ENCODE measurements at places on chromosomes 6 and 20.

- DNase-seq: no peak
Observed at GRCh38 chr6:165641672-165642156, 21.3 kb downstream of the PDE10A start.

DNA sequence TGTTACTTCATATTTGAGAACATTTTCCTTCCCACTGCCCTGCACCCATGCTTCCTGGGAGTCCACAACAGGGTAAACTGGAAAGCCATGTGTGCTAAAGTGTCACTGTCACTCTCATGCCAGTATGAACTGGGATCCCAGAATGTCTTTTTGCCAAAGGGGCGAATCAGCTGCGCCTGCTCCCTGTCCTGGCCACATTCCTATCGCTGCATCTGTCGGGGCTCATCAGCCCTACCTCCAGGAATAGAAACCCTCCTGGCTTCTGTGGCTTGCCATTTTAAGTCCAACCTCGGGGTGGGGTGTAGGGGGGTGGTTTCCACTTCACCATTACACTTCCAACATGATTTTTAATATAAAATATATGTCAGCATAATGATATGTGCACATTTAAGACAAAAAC lies 933 bp downstream of the KLHL31 start:
- no peak for DNase-seq

- DNase-seq: no peak
Observed at GRCh38 chr6:98900706-98901105, 47.0 kb downstream of the FBXL4 start.

DNA sequence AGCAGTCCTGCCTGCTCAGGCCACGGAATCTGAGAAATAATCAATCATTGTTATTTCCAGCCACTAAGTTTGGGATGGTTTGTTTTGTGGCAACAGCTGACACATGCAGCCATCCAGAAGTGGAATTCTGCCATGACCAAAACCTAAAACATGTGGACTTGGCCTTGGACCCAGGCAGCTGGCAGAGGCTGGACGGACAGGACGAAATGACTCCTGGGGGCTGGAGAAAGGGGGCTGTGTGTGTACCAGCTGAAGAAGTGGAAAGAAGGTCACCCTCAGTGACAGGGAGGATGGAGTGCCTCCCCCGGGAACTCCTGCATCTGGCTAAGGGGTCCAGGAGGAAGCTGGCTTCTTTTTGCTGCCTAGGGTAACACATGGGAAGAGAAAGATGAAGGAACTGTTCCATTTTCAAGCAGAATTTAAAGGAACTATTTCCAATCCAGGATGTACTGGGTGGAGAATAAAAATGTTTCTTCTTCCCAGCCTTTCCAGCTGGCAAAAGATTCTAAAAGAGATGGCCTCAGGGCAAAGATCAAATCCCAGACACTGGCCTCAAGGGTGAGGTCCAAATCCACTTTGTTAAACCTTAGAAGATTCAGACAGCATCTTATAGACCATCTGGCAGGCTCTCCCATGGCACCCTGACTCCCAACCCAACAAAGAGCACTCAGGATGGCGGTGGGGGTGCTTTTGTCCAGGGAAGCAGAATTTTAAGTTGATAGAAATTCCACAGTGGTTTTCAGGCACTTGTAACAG lies 14.3 kb downstream of the SERPINB6 start:
- no peak for DNase-seq

DNA sequence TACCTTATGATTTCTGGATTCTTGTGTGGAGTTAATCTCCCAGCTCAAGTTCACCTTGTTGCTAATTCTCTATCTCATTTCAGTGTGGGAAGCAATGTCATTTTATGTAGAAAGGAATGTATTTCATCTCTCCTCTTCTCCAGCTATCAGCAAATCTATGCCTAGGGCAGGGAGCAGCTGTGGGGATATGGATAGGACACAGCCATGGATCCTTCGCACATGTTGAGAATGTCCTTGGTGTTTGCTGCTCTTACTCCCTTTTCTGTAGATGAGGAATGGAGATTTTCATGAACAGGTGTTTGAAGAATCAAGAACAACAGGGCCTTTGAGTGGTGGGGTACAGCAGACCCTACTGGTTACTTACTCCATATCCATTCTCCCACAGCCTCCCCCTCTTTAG lies 182.0 kb downstream of the UST start:
- DNase-seq: no peak

GRCh38 chr6:33961691-33962090 lies 157.9 kb upstream of the MLN start:
- DNase-seq: no peak

DNA sequence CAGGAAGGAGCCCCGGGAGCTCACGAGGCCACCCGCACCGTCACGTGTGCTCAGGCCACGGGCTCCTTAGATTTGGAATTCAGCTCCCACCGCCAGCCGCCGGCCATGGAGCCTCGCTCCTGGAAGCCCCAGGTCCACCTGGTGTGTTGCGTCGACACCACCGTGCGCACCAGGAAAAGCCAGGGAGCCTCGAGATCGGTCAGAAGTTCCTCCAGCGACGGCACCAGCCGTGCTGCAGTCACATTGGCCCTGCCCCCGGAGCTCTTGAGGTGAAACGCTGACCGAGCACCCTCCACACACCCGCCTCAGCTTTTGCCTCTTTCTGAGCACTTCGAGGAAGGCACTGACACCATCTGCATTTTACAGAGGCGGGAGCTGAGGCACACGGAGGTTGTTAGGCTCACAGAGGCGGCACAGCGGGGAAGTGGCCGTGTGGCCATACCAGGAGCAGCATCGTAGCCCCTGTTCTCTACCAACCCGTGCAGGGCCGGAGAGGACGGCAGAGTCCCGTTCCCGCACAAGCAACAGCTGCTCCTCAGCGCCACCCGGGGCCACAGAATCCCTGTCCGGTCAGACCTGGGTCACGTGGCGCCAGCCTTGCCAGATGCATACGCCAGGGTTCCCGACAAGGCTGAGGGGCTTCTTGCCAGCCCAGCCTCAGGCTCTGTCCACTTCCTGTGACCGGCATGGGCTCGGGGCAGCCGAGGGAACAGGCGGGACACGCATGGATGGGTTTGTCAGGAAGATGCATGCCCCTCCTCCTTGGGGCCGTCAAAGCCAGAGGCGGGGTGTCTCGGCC lies 7.6 kb downstream of the NKAIN4 start:
- DNase-seq: no peak

- no peak for DNase-seq
Observed at GRCh38 chr6:31666337-31666965, 571 bp downstream of the CSNK2B start.

DNA sequence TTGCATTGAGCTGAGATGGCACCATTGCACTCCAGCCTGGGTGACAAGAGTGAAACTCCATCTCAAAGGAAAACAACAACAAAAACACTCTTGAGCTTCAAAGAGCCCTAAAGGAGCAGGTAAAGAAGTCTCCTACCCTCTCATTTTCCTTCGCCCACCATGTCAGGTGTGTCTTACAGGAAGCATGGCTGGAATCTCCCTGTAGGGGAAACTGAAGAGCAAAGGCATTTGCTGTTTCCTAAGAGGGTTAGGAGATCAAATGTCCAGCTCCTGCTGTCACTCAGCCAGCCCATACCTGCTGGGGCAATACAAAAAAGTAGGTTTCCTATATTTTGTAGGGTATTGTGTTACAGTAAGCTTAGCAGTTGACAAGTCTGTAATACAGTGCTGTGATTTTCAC lies 43.3 kb downstream of the SPATA2 start:
- no peak for DNase-seq

- no peak for DNase-seq
Observed at GRCh38 chr20:18567739-18568091, 483 bp downstream of the SMIM26 start.

- no peak for DNase-seq
Observed at GRCh38 chr6:144485531-144485930, 200.4 kb downstream of the UTRN start.

DNA sequence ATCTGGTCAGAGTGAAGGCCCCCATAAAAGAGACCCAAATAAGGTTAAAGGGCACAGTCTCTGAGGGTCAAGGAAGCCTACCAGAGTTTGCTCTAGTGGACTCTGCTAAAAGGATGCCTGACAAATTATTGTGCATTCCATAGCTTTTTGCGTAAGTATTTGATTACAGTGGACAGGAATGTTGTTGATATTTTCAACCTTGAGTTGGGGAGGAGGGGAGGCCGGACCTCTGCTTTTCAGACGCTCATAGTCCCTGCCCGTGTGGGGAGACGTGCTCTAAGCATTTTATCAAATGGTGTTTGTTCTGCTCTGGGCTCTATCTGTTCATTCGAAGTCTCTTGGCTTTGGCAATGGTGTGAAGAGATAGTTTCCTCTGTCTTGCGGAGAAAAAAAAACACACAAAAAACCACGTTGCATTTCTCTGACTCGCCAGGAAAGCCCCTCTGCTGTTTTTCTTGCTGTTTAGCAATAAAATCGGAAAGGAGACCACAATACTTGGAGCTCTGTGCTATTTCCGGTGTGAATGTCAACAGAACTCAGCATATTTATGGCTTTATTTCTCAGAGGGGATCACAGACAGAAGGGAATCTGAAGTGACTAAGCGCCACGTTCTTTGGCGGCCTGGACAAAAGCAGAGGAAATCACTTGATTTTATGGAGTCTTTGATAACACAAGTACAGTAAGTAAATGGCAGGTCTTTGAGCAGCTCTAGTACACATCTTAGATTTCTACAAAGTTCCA lies 159.8 kb downstream of the ZFP64 start:
- DNase-seq: no peak

All from memory B cell (primary cell).